ENCODE measurements at places on chromosomes 7 and 10.

GRCh38 chr10:21314906-21315644 is 210.4 kb downstream of the SKIDA1 start:
- DNase-seq = no peak

- no peak for DNase-seq
Measured at GRCh38 chr7:68200051-68200670, 1203.5 kb downstream of the TYW1 start.

- DNase-seq = peak; percentile 35
Measured at GRCh38 chr10:77702166-77702565, 64.6 kb upstream of the KCNMA1 start.

DNA sequence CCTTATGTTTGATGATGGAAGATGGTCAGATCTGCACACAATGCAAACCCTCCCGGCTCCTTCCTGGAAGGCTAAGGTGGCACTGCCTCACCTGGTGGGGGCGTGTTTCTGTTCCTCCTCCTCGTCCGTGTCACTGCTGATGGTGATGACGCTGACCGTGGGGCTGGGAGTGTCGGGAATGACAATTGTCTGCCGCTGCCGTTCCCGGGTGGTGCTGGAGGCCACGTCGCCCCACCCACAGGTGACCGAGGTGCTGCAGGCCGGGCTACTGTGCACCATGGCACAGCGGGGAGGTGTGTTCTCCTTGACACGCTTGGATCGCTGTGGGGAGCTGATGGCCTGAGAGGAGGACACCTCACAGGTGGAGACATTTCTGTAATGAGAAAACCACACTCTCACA is 73.1 kb downstream of the CLEC2L start:
- DNase-seq = no peak

GRCh38 chr7:50069613-50070012 is 23.4 kb downstream of the ZPBP start:
- DNase-seq = no peak

GRCh38 chr7:98284335-98285036 is 3.0 kb downstream of the BRI3 start:
- DNase-seq = peak; percentile 69

- no peak for DNase-seq
Measured at GRCh38 chr7:136533732-136534131, 334.7 kb upstream of the CHRM2 start.

DNA sequence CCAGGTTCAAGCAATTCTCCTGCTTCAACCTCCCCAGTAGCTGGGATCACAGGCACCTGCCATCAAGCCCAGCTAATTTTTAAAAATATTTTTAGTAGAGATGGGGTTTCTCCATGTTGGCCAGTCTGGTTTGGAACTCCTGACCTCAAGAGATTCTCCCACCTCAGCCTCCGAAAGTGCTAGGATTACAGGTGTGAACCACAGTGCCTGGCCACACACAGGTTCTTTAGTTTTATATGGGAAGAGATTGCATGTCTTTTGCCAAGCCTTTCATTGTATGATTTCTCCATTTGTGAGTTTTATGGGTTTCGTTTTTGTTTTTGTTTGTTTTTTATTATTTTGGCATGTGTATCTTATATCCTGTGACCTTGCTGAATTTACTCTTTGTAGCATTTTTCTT is 40.9 kb downstream of the C1GALT1 start:
- no peak for DNase-seq

DNA sequence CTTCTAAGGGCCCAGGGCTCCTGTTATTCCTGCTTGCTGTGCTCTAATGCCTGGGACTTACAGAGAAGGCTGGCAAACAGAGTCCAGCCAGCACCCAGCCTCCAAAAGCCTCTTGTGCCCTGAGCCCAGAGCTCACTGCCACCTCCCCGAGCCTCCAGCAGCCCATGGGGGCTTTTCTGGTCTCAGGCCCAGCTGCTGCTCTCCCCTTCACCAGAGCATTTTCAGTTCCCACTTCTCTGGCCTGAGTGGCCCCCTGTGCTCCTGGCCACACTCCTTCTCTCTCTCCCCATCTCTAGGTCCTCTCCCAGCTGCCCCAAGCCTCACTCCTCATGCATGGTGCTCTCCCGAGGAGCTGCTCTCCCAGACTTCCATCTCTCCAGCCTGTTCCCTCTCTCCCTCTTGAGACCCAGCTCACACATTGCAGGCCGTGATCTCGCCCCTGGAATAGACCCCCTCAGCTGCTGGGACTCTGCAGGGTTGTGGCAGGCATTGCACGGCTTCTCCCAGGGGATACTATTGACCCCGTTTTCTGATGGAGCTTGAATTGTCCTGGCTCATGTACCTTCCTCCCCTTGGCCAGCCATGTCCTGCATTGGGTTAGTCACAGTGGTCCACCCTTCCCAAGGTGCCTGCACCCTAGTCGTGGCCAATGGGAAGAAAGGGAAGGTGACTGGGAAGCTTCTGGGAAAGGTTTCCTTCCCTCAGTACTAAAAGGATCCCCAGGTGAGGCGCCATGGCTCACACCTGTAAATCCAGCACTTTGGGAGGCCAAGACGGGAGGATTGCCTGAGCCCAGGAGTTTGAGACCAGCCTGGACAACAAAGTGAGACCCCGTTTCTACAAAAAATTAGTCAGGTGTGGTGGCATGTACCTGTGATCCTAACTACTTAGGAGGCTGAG is 9.0 kb upstream of the RASSF4 start:
- no peak for DNase-seq

DNA sequence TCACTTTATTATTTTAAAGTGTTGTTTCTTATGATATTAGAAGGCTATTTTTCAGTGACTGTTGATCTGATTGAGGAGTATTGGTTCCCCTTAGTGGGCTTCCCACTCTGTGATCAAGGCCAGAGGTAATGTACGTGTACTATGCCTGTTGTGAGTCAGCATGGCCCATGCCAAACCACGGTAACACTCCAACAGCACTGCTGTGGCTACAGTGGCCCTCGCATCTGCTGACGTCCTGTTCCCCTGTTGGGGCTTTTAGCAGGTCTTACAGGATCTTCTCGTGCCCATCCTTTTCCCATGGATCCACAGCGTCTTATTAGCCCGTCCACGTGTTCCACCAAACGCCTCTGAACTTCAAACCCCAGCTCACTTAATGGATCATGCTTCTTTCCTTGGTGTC is 964.6 kb upstream of the CELF2 start:
- DNase-seq = no peak

- DNase-seq = no peak
Measured at GRCh38 chr10:77349226-77349625, 288.4 kb downstream of the KCNMA1 start.

GRCh38 chr10:88689366-88689765 is 16.7 kb upstream of the LIPK start:
- DNase-seq = no peak

GRCh38 chr7:157027568-157028198 is 17.2 kb upstream of the MNX1 start:
- no peak for DNase-seq

- DNase-seq = no peak
Measured at GRCh38 chr7:70450731-70451130, 681.2 kb upstream of the GALNT17 start.

DNA sequence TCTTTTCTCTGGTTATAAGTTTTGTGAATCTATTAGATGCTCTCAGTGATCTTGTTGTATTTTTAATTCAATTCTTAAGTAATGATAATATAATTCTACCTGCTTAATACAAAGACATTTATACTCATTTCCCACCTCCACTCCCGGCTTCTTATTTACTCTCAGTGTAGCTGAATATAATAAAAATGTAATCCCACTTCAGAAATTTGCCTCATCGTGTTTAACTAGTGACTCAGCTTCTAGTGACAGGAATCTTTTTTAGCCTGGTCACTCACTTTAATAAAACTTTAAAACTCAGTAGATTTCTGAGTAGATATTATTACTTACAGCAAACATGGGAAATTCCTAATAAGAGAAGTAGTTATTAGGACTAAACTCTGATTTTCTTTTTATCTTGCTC is 1506.2 kb upstream of the LRRTM3 start:
- DNase-seq = no peak

DNA sequence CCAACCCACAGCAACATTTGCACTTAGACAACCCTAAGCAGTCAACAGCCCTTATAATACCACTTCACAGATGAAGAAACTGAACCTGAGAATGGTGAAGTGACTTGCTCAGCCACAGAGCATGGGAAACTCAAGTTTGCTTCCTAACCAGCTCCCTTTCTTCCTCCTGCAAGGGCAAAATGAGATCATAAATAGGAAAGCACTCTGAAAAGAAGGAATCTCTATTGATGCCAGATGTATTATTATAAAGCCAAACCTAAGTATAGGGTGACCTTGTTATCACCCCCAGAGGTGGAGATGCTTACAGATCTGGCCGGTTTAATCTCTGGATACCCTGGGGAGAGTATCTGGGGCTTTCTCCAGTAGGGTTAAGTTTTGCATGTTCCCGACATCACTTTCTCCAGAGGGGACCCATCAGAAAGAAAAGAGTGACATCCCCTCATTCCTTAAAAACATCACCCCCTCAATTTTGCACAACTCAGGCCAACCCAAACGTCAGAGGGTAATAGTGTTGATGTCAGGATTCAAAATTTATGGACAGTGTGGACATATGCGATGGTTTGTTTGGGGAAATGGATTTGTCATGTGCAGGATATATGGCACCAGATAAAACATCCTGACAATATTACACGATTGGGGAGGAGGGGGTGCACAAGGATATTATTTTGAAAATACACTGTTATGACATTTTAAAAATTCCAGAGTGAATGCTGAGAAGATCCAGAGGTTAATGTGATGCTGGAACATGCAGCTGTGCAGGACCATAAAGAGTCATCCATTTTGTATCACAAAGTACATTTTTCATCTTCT is 24.0 kb upstream of the XPNPEP1 start:
- DNase-seq = no peak

GRCh38 chr7:516606-517456 is 2.8 kb downstream of the PDGFA start:
- DNase-seq = no peak

- DNase-seq = no peak
Measured at GRCh38 chr10:75815066-75815465, 383.6 kb downstream of the LRMDA start.

DNA sequence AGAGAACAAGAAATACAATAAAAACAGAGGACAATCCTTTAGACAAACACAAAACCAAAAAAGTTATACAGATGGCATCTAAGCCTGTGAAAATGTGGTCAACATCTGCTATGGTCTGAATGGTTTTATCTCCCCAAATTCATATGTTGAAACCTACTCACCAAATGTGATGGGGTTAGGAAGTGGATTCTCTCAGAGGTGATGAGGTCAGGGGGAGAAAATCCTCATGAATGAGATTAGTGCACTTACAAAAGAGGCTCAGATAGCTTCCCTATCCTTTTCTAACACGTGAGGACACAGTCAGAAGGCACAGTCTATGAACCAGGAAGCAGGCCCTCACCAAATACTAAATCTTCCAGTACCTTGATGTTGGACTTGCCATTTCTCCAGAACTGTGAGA is 147.8 kb upstream of the GPR22 start:
- DNase-seq = no peak

DNA sequence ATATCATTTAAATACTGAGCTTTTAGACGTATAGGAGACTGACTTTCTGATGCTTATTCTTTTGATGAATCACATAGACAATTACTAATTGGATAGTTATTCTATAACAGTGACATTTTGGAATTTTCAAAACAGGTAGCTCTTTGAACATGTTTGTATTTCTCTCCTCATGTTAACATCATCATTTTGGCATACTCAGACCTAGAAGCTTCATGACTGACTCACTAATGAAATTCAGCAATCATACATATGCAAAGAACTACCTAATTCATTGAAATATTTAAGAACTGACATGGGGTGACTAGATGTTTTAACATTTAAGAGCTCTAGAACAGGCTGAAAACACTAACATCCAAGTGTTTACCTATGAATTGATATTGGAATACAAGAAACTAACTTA is 192.3 kb downstream of the VTI1A start:
- DNase-seq = no peak

GRCh38 chr7:114409750-114410149 is 4.9 kb upstream of the FOXP2 start:
- DNase-seq = peak; percentile 27

- no peak for DNase-seq
Measured at GRCh38 chr10:34522546-34522945, 292.6 kb downstream of the PARD3 start.

DNA sequence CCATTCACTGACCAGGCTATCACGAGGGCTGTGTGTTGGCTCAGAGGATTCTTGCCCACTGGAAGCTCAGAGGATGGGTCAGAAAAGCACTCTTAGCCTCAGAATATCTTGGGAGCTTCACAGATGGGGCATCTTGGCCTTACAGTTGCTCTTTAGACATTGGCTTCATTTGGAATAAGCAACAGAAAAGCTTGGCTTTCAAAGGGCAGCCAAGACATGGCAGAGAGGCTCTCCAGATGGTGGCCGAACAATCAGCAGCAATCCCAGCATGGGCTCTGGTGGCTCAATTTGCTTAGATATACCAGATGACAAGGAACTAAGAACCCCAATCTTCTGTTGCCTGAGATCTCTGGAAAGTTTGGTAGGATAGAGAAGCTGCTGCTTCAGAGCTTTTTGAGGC is 446.2 kb downstream of the ADRA2A start:
- DNase-seq = no peak

- no peak for DNase-seq
Measured at GRCh38 chr7:91537260-91538152, 273.3 kb downstream of the FZD1 start.

GRCh38 chr10:124688889-124689670 is 55.1 kb downstream of the FAM53B start:
- no peak for DNase-seq

DNA sequence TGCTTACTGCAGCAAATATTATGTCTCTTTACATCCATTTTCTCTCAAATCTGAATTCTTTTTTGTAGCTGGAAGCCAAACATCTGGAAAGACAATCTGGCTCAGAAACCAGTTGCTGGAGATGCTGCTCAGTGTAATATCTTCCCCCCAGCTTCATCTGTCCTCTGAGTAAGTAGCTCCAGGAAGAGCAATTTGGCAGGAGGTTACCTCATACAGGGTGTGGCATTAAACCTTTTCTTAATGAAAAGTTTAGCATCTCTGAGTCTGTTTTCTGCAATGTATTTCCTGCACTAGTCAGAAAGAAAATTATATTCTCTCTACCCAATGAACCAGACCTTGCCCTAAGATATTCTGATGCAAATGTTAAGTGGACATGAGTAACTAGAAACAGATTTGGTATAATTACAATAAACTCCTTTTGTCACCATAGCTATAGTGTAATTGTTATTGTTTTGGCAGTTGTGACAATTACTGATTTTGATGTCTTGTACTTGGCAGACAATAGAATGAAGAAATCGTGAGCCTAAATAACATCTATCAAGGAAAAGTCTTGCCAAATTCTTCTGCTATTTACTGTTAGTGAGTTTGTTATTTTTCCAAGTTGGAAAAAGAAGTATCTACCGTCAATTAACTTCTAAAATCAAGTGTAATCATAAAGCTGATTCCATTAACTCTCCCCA is 123.3 kb downstream of the WDFY4 start:
- DNase-seq = no peak

GRCh38 chr10:45155784-45156183 is 155.1 kb downstream of the ZNF22 start:
- DNase-seq = no peak

DNA sequence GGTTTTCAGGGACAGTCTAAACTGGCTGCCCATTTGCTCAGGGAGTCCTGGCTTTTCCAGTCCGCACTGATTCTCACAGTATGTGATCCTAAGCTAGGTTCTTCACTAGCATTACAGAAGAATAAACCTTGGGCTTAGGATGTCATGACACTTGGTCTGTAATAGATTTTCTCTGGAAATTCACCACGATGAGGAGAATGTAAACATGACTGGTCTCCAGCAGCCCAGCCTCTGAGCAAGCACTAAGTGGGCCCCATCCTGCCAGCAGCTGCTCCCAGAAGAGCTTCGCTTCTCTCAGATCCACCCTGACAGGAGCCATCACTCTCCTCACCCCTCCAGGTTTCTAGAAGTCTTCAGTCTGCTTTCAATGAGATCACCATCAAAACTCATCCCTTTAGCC is 103.7 kb upstream of the ZPBP start:
- DNase-seq = no peak
